ENCODE measurements at places on chromosomes 2 and 18.

DNA sequence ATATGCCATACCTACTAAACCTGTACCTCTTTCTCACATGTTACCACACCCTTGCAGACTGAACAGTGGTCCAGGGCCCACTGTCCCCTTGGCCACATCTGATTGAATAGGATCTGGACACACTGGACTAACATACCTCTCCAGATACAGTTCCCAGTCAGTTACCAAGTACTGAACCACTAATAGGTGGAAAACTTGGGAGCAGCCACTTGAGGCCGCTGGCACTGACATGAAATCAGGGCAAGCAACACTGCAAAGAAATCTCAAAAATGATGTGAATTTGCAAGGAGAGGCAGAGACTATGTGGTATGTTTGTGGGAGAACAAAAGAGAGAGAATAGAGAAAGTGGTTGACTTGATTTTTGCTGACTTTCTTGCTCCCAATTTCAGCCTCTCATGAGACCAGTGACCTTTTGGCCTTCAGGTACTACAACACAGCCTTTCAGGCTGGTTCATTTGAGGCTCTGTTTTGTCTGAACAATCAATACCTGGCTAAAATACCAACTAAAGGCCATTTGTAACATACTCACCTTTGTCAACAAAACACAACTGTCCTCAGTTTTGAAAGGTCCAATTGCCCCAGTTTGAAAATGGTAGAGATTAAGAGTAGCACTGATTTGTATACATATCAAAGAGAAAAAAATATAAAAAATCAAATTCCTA lies 7.8 kb downstream of the GRB14 start:
- DNase-seq, result no peak

DNA sequence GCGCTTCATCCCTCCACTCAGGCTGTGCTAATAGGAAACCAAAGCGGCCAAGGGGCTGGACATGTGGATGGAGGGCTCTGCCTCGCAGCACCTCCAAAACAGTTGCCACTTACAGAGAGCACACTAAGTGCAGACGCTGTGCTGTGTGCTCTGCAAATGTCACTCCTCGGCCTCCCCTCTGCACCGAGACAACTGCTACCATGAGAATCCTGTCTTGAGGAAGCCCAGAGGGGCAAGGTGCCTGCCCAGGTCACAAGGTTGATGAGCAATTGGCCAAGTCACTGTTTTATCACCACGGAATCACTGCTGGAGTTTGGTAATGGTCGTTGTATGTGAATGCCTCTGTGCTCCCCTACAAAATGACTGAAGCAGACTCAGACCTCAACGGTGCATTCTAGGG lies 132.2 kb downstream of the SEPTIN10 start:
- no peak for DNase-seq

DNA sequence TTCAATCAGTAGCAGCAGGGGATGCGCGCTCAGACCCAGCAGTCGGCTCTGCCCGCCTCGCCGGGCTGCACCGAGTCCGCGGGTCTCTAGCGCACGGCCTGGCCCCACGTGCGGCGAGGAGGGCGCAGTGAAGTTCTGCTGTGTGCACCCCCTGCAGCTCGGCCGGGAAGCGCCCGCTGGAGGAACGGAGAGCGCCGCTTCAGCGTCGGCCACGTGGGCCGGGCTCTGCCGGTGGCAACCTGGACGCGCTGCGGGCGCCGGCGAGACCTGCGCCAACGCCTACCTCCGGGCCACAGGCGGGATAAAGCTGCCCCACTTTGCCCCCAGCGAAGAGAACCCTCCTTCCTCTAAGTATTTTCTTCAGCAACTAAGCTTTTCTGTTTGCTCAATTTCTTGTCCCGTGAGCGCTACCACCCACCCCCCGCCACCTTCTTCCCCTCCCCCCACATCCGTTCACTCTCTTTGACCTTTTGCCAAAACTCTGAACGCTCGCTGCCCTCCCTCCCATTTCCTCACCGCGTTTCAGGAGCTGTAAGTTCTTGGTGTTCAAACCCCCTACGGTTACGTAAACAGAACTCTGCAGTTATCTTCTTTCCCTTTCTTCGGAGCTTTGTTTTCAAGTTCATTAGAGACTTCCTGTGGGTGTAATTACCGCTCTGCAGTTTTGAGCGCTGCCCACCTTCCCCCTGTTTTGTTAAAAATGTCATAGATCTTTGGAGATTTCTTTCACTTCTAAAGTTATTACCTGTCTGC lies 42.6 kb upstream of the EDAR start:
- peak; percentile 62 for DNase-seq

DNA sequence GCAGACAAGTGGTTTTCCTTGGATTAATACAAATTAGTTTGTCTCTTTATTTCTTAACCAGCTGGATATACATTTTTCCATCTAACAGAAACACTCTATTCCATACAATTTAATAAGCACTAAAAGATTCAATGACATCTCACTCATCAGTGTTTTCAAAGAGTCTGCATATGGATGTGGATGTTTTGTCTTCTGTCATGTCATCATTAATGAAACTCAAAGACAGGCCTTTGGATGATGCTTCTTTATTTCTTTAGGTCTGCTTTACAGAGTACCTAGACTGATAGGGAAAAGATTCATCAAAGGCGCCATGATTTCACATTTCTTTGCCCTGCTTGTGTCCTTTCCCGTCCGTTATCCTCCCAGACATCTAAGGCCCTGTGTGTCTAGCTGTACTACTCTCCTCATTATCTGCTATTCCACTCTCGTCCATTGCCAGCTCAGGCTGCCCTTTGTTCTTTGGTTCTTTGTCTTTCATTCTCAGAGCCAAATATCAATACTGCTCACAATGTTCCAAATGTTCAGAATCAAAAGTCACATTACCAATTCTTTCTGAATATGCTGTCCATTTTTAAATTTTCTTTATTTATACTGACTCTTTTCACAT lies 232.3 kb upstream of the CHAC2 start:
- no peak for DNase-seq

DNA sequence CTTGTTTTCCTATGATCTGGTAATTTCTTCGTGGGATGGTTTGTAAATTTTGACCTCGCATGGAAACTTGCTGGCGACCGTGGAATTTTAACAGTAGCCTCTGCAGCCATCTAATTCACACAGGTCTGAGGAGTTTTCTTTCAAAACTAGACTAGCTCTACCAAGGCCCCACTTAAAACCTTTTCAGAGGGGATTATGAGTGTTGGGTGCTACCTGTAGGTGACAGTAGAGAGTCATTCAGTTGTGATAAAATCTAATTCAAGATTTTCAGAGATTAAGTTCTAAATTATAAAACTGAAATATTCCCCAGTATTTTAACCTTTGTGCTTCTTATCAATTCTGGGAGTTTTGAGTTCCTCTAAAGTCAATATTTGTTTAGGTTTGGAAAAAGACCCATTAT lies 31.0 kb downstream of the THSD7B start:
- DNase-seq, result no peak

DNA sequence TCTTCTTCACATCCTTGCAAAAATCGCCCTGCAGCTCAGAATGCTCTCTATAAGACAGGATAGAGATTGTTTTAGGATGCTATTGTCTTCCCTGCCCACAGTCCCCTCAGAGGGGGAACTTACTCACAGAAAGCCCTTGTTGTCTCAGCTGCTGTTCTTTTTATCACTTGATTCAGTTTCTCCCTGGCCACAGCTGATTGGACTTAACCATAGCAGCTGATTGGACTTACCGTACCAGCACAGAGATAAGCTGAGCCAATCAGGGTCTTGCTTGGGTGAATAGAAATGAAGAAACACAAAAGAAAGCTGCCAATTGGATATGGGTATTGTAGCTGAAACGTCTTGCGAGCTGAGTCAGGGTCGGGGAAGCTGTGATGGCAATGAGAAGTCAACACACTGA lies 194.2 kb upstream of the MEX3C start:
- no peak for DNase-seq

DNA sequence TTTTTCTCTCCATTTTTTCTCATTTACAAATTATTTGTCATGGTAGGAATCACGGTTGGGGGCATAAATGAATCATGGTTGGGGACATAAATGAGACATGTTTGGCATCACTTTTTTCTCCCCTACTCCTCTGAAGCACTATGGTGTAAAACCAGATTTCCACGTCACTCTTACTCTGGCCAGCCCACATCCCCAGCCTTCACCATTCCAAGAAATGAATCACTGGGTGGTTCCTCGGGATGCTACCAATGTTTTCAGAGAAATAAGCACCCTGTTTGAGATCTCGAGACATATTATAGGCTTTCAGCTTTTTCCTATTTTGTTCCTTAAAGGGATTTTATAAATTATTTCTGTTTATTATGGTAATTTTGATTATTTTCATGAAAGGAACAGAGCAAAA lies 155.0 kb upstream of the SLC8A1 start:
- no peak for DNase-seq

GRCh38 chr2:60489289-60489688 lies 64.2 kb downstream of the BCL11A start:
- no peak for DNase-seq

DNA sequence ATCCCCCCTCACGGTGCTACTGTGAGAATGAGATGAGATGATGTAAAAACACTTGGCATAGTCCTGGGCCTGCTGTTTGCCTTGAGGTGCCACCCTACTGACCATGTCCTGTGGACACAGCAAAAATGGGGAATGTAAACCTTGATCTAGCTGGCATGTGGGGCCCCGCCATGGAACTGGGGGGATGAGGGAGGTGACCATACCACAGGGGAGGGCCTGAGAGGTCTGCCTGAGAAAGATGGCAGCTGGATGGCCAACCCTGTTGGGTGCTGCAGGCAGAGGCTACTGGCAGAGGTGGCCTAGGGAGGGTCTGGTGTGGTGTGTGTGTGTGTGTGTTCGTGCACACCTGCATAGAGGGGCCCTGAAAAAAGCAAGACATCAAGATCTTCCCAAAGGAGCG lies 777 bp downstream of the HAAO start:
- no peak for DNase-seq

- peak; percentile 62 for DNase-seq
Measured at GRCh38 chr2:121897335-121897970, 142.0 kb downstream of the TSN start.

DNA sequence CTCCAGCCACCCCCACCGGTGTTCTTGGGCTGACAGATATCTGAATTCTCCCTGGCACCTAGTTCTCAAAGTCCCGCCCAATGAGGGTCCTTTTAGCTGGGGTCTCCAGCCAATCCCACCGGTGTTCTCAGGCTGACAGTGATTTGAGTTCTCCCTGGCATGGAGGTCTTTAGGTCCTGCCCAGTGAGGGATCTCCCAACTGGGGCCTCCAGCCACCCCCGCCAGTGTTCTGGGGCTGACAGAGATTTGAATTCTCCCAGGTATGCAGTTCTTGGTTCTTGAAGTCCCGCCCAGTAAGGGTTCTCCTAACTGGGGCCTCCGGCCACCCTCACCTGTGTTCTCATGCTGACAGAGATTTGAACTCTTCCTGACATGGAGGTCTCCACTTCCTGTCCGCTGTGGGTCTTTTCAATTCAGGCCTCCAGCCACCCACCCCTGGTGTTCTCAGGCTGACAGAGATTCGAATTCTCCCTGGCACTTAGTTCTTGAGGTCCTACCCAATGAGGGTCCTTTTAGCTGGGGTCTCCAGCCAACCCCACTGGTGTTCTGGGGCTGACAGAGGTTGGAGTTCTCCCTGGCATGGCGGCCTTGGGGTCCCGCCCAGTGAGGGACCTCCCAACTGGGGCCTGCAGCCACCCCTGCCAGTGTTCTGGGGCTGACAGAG lies 154.6 kb downstream of the ANKRD36 start:
- no peak for DNase-seq

DNA sequence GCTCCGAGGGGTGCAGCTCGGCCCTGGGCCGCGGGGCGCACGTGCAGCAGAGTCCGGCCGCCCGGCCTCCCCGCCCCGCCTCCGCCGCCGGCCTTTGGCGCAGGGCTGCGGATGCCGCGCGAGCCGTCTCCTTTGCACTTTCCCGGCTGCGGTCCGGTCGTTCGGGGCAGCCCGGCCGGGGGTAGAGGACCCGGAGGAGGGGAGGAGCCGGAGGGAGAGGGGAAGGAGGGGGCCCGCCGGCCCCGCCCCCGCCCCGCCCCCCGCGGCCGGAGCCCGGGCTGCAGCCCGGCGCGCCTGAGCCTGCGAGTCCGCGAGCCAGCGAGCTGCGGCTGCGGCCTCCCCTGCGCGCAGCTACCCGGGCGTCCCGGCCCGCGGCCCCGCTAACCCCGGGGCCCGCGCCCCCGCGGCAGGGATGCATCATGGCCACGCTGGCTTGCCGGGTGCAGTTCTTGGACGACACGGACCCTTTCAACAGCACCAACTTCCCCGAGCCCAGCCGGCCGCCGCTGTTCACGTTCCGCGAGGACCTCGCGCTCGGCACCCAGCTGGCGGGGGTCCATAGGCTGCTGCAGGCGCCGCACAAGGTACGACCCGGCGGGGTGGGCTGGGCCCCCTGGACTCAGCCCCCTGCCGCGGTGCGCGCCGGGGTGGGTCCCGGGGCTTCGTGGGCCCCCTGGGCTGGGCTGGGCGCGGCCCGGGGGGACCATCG lies at the start of gene FHOD3:
FHOD3 (plus strand) TSS at position 297 of the 709 bp plus-strand sequence; CDS start at position 420, 123 bp downstream.
- DNase-seq, result peak; percentile 19

DNA sequence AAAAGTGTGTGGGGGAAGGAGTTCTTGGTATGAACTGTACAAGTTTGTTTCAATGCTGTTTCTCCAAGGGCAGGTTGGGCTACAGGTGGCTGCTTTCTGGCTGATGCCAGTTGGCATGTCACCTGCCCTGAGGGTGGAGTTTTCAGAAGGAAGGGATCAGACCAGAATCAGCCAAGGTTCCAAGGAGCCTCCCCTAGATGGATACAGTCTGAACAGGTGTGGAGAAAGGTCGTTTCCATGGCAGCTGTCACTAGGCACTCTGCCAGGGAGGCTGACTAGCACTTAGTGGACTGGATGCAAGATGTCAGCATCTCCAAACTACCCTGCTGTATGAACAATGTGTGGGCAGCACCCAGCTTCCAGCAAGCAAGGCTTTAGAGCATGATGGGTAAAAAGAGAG lies 444.4 kb upstream of the HNRNPA3 start:
- no peak for DNase-seq

DNA sequence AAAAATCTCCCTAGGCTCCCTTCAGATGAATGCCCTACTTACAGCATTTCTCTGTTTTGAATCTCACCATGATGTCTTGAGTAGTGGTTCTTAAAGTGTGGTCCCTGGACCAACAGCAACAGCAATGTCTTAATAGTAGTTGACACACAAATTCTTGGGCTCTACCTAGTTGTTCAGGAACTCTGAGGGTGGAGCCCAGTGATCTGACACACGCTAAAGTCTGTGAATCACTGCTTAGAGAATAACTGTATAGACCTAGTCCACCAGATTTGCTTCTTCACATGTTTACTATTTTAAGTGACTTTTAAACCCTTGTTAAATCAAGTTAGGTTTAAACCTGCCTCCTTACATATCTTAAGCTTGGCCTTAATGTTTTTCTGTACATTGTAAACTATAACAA lies 47.6 kb upstream of the ARHGAP15 start:
- no peak for DNase-seq

GRCh38 chr18:61474341-61474740 lies 141.1 kb downstream of the CDH20 start:
- no peak for DNase-seq

DNA sequence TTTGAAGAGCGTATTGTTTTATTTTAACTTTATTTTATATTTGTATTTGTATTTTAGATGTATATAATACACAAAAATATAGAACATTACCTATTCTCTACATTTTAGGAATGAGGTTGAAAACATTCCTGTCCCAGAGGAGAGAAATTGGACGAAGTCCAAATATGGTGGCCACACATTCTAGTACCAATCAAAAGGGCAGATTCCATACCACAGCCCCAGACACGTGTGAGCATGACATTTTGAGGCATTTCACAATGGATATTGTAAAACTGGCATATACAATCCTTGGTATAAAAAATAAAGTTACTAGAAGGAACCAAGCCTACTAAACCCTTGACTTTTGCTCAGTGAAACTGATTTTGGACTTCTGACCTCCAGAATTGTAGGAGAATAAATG lies 50.6 kb downstream of the C2orf76 start:
- DNase-seq, result no peak

- DNase-seq, result no peak
Measured at GRCh38 chr2:139720056-139720455, 939.9 kb upstream of the NXPH2 start.

GRCh38 chr18:22180722-22181121 lies 11.3 kb downstream of the GATA6 start:
- DNase-seq, result no peak

Data from activated CD4-positive, alpha-beta T cell treated with anti-CD3 and anti-CD28 coated beads, Interleukin-10, Interleukin-2, amounts not matched to agents 100 ng/mL and 50 ng/mL, durations not matched to agents 16 hours and 8 hours (primary cell).